ENCODE measurements at places on chromosomes 13 and 19.
A peak's percentile ranks its signal among the peaks of the same experiment; 100 is the strongest.

GRCh38 chr13:31035185-31035965 lies 102.9 kb downstream of the TEX26 start:
- no peak for DNase-seq

- no peak for DNase-seq
Observed at GRCh38 chr19:55723491-55723890, 14.7 kb downstream of the NLRP9 start.

GRCh38 chr13:93534181-93534700 lies 307.6 kb downstream of the GPC6 start:
- DNase-seq = no peak

- no peak for DNase-seq
Observed at GRCh38 chr13:110574161-110574560, 12.6 kb upstream of the RAB20 start.

DNA sequence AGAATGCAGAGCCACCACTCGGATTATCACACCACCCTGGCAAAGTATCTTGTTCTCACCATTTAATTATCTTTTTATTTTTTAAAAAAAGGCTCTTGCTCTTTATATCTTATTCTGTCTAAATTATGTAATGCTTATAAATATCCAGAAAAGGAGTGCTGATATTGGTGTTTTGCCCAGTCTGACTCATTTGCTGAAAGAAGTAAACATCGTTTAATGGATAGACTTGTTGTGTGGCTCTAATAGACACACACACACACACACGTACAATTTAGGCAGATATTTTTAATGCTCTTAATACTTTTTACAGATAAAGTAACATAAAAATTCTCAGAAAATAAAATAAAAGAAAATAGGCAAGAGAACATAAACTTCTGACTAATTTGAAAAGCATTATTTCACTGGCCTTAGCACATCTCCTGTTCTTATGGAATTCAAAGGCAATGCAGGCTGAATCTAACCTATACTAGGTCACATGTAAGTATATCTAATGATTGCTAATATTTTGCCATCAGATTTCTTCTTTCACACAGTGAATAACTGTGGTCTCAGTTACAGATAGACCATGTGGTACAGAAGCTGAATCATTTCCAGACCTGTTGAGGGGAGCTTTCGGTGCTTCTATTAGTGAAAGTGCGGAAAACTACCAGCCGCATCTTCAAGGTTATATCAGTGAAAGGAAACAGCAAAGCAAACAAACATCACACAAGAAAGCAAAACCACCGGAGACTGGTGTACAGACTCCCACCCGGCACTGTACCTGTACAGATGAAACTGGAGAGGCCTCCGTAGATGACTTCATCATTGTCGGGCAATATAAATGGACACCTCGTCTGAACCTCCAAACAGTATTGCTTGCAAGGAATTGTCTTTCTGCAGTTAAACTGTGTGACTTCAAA lies 642.1 kb upstream of the ARGLU1 start:
- no peak for DNase-seq

- DNase-seq = no peak
Observed at GRCh38 chr19:50878851-50879250, 5.6 kb downstream of the KLK2 start.

DNA sequence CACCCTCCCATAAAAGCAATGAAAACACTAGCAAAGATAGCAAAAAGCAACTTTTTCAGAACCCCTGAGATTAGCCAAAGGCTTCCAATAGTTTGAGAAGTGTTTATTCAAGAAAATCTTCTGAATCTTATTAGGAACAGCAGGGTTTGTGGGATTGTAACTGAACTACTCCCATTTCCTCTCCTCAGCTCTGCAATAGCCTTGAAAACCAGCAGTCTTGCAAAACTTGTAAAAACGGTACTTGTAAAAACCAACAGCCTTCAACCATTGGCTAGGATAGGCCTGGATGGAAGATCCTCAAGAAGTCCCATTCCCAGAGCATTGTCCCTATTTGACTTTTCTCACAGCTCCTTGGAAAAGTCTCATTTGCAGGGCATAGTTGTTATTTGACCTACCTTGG lies 12.1 kb downstream of the RNASEH2B start:
- DNase-seq = no peak

- no peak for DNase-seq
Observed at GRCh38 chr13:29516880-29517279, 78.6 kb downstream of the SLC7A1 start.

GRCh38 chr19:47271949-47272348 lies 2.7 kb upstream of the INAFM1 start:
- DNase-seq = no peak

- DNase-seq = no peak
Observed at GRCh38 chr13:51017516-51017915, 93.6 kb downstream of the C13orf42 start.

GRCh38 chr19:38389957-38390924 lies 1.7 kb downstream of the SPRED3 start:
- DNase-seq = no peak

DNA sequence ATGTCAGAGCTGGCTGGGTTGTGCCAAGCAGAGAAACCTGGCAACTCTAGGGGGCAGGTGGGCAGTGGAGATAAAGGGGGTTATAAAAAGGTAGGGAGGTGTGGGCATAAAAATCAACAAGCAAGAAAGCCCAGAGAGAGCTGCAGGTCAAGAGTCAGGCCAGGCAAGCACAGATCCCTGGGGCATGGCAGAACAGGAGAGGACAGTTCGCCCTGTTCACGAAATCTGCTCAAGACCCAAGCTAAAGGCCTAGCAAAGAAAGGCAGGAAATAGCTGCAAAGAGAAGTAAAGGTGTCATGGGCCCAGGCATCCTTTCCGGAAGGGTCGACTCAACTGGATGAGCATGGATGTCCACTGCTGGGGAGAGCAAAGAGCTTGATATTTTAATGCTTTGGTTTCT lies 3.4 kb downstream of the MBNL2 start:
- DNase-seq = no peak

- DNase-seq = no peak
Observed at GRCh38 chr19:49512970-49513745, 697 bp downstream of the FCGRT start.

DNA sequence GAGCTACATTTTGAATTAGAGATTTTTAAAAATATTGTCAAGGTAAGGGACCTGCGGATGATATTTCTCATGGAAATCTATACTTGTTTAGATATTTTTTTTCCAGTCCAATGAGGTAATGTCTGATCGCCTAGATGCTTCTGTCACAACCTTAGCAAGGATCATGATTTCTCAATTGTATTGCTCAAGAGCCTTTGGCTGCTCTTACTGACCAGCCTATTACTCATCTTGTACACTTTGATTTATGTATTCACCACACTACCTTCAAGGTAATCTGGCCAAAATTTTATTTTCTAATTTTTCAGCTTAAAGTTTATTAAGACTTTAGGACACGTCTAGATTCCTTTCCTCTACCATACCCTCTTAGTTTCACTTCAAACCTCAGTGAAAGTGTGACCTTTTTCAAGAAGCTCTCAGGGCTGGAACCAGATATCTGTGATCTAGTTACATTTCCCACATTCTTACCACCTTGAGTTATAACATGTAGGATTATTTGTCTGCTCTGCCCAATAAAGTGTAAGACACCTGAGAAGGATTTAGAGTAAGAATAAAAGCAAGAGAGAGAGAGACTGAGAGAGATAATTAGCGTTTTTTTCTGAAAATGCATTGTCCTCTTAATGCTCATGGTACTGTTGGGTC lies 197.1 kb downstream of the ITGBL1 start:
- no peak for DNase-seq

GRCh38 chr13:24995225-24995804 lies 100.6 kb upstream of the PABPC3 start:
- peak; percentile 8 for DNase-seq

DNA sequence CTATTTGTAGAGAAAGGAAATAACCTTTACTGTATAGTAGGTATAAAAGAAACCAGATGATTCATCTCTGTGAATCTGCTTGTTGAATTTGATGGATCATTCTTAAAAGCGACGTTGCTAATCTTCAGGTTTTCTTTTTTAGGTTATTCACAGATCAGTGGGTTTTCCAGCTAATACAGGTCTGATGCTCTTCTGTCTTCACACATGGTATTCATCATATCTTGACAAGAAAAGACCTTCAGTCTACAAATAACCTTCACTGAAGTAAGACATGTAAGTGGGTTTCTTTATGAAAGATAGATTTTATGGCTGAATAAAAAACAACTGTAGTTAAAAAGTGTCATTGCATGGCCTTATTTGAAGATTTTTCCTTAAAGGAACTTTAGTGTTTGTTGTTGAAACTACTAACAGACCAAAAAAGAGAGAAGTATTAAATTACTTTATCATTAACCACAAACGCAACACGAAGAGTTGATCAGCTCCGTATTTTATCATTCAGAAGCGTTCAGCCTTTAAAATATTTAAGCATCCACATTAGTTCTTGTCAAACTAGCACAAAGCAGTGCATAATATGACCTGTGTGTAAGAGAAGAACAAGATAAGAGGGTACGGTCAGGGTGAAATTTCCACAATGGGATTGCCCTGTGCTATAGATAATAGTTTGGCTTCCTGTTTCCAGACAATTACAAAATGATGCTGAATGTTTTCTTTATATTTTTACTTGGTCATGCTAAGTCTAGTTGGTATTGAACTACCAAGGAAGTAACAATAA lies 299.5 kb downstream of the MZT1 start:
- DNase-seq = no peak

- DNase-seq = no peak
Observed at GRCh38 chr13:43383498-43384165, 360.2 kb downstream of the DNAJC15 start.

GRCh38 chr19:51114087-51114729 lies 6.0 kb upstream of the CTU1 start:
- no peak for DNase-seq

GRCh38 chr19:8640402-8641004 lies 10.1 kb downstream of the NFILZ start:
- no peak for DNase-seq

DNA sequence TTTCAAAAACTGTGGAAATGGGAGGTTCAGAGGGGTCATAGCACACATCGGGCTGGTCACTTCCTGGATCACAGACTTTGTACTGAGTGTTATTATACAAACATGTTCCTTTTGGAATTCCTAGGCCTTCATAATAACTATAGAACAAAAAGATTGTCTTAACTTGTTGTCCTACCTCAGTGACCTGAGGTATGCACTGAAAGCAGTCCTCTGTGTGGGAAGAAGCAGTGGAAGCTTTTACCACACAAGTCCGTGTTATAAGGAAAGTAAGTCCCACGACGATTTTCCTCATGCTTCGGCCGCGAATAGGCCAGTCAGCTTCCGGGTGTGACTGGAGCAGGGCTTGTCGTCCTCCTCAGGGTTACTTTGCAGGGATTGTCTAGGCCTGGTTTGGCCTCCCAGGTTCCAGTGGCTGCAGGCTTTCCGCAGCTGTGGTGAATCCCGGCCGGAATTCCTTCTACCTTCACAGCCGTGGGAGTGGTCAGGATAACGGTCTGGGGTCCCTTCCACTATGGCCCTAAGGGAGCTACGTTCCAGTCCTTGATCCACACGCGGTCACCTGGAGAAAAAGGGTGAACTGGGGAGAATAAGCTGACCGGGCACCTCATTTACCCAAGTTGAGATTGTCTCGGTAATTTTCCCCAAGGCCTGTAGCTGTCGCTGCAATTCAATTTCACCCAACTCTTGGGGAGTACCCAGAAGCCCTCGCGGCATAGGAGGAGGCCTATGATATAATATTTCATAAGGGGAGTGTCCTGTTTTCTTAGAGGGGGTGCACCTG lies 16.0 kb downstream of the NAPSA start:
- DNase-seq = no peak

GRCh38 chr19:4154571-4155312 lies 1.3 kb downstream of the CREB3L3 start:
- DNase-seq = no peak

DNA sequence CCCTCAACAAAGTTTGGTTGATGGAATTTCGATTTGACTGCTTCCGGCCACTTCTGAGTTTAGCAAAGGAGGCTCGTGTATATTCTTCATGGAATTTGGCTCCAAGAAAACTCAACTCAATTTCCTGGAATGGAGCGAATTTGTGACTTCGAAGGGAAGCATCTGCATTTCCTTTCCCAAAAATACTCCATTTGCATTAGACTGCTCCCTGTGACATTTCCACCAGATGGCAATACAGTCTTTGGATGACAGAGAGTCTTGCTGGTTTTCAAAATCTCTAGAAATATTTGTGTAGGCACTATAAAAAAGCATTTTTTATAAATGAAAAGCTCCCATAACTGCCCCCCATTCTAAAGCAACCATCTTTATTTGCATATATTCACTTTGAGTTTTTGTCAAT lies 4.1 kb downstream of the C1QTNF9 start:
- no peak for DNase-seq

- no peak for DNase-seq
Observed at GRCh38 chr13:114002771-114003321, 29.0 kb upstream of the C13orf46 start.

- DNase-seq = no peak
Observed at GRCh38 chr13:51551416-51551815, 32.8 kb upstream of the WDFY2 start.

DNA sequence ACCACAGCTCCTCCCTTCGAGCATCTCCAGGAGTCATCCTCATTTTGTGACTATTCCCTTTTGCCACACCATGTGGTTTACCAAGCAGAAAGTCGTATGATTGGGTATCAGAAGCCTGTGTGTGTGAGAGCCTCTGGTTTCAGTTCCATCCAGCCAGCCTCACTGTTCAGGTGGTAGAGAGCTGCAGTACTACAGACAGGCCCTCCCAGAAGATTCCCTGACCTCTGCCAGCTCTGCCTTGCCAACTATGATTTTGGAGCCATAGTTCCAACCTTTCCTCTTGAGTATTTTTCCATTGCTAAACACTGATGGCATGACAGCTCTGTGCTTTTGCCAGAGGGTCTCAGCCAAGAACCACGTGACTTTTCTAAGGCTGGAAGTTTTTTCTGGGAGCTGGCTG lies 82.5 kb downstream of the DHRS12 start:
- no peak for DNase-seq

DNA sequence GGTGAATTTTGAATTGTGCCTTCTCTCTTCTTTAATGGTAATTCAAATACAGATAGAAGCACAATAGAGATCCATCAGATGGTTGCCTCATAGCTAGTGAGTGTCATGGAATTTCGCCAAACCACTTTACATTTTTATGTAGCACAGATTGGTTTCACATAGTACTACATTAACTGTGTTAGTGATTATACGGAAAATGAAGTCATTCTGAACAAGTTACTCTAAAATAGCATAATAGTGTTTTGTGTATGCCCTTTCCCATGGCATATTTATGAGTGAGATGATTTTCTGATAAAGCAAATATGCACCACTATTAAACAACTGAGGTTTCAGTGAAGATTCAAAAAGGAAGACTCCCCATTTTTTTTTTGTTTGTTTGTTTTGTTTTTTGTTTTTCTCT lies 1623.5 kb downstream of the PCDH9 start:
- no peak for DNase-seq

GRCh38 chr13:37910790-37911189 lies 41.2 kb upstream of the TRPC4 start:
- no peak for DNase-seq

DNA sequence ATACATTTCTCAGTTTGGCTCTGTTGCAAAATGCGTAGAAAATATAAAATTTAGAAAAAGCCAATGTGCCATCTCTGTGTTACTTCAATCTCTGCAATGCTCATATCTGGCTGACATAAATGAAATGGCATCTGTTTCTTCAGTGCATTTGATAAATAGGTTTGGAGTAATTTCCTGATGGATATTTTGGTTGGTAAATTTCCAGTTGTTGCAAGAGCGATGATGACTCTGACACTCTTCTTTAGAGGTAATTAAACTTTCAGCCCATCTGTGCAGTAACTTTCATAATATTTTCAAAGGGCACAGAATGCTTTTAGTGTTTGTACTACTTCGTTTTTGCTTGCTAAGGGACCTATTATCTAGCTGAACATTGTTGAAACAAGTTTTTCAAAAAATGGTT lies 1286.4 kb downstream of the PCDH9 start:
- DNase-seq = no peak
